ENCODE measurements at places on chromosomes 12 and 14.

- no peak for DNase-seq
Measured at GRCh38 chr14:103232831-103233319, 101.2 kb upstream of the EIF5 start.

GRCh38 chr14:92968291-92969020 lies 45.5 kb downstream of the CHGA start:
- no peak for DNase-seq

GRCh38 chr12:6074979-6075585 lies 49.4 kb downstream of the VWF start:
- no peak for DNase-seq

- no peak for DNase-seq
Measured at GRCh38 chr14:97945631-97946030, 1148.4 kb downstream of the VRK1 start.

DNA sequence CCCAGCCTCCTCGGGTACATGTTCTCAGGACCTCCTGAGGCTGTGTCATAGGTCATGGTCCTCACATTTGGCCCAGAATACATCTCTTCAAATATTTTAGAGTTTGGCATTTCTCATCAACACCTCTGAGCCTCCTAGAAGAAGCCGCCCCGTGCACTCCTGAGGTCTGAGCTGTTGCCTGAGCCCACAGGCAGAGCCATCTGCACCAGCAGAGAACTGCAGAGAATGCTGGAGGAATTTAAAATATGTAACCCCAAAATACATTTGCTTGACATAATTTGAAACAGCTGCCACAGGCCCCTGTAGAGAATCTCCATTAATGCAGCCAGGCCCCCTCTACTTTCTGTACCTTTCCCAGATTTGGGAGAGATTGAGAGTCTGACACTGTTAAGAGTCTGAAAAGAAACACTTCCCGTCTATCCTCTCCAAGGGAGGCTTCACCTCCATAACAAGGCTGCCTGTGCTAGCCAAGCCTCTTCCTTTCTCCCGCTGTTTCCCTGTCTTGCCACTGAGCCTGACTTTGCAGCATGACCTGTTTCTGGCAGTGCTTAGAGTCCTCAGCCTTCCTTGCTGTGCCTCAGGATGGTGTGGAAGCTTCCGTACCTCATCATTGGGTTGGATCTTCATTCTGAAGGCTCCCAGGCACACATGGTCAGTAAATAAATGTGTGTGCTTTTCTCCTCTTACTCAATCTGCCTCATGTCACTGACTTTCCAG lies 95.4 kb upstream of the SFSWAP start:
- DNase-seq = no peak

- peak; percentile 75 for DNase-seq
Measured at GRCh38 chr12:26298785-26299621, 103.6 kb downstream of the SSPN start.
